ENCODE measurements at places on chromosomes 4 and X.

- no peaks in the 10 kb centered on the region for H3K4me1 ChIP-seq
- no peak overlapping the region for H3K4me3 ChIP-seq
- DNase-seq, result no peak
- H3K27me3 ChIP-seq, result no peaks in the 10 kb centered on the region
Observed at GRCh38 chr4:120132935-120133334, 66.3 kb upstream of the MAD2L1 start.

DNA sequence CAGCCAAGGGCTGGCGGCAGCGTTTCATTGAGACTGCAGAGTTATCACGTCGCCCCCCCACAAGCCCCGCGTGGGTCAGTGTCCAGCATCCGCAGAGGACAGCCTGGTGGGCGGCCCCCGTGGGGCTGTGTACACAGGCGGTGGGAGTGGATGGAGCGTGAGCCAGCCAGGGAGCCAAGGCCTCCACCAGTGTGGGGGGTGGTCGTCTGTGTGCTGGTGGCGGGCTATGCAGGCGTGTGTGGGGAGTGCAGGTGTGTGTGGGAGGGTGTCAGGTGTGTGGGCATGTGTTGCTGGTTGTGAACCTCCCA, 56.5 kb upstream of the NKX1-1 start:
- H3K27ac ChIP-seq, result no peak overlapping the region
- H3K27me3 ChIP-seq, result peaks cover 19% of the 10 kb centered on the region
- no peak for DNase-seq
- no peak overlapping the region for H3K4me3 ChIP-seq
- no peaks in the 10 kb centered on the region for H3K36me3 ChIP-seq

GRCh38 chr4:10458177-10458576, 951 bp upstream of the ZNF518B start:
- DNase-seq, result no peak
- peaks cover 39% of the 10 kb centered on the region for H3K27me3 ChIP-seq
- H3K36me3 ChIP-seq, result peaks cover 19% of the 10 kb centered on the region
- peak overlapping the region; percentile 64 for H3K4me3 ChIP-seq
- H3K4me1 ChIP-seq, result peaks cover 5% of the 10 kb centered on the region

- H3K36me3 ChIP-seq, result no peaks in the 10 kb centered on the region
- H3K27ac ChIP-seq, result no peak overlapping the region
- DNase-seq, result no peak
- H3K27me3 ChIP-seq, result peaks cover 7% of the 10 kb centered on the region
- H3K4me1 ChIP-seq, result peaks cover 40% of the 10 kb centered on the region
Observed at GRCh38 chr4:147814376-147814775, 82.5 kb downstream of the ARHGAP10 start.

DNA sequence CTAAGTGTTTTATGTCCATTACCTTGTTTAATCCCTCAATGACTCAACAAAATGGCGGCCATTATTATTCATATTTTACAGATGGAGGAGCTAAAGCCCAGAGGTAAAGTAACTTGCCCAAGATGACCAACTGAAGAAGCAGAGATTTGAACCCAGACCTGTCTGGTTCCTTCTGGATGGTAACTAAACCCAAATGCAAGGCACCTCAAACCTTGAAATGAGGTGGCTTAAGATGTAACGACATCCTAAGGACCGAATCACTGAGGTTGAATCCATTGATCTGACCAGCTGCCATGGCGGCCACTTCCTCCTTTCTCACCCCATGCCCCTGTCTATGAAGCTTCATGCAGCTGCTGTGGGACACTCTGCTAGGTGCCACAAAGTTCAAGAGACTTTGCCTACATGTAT, 932 bp downstream of the TLR10 start:
- DNase-seq, result no peak
- H3K36me3 ChIP-seq, result no peaks in the 10 kb centered on the region
- peaks cover 16% of the 10 kb centered on the region for H3K4me1 ChIP-seq
- no peak overlapping the region for H3K4me3 ChIP-seq

GRCh38 chr4:7155590-7156071, 36.7 kb upstream of the SORCS2 start:
- no peak overlapping the region for H3K4me3 ChIP-seq
- no peak overlapping the region for H3K27ac ChIP-seq
- peaks cover 9% of the 10 kb centered on the region for H3K27me3 ChIP-seq
- DNase-seq, result no peak
- H3K36me3 ChIP-seq, result no peaks in the 10 kb centered on the region

DNA sequence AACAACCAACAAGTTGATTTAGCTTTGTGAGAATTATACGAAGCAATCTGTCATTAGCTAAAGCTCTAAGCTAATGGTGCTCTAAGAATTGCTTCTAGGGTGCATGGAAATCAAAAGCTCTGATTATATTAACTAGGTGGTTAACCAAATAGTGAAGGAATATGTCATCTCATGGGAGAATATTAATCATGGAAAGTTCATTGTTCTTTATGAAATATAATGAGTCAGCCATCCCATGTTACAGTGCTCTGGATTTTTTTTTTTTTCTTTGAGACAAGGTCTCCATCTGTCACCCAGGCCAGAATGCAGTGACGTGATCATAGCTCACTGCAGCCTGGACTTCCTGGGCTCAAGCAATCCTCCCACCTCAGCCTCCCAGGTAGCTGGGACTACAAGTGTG, 10.5 kb downstream of the DCAF8L2 start:
- no peak overlapping the region for H3K4me3 ChIP-seq
- H3K27me3 ChIP-seq, result no peaks in the 10 kb centered on the region
- H3K4me1 ChIP-seq, result peaks cover 4% of the 10 kb centered on the region
- DNase-seq, result no peak
- no peak overlapping the region for H3K27ac ChIP-seq
- no peaks in the 10 kb centered on the region for H3K36me3 ChIP-seq

GRCh38 chr4:142379277-142380051, 466.6 kb downstream of the INPP4B start:
- no peak overlapping the region for H3K4me3 ChIP-seq
- peaks cover 16% of the 10 kb centered on the region for H3K4me1 ChIP-seq
- no peak for DNase-seq
- H3K27me3 ChIP-seq, result no peaks in the 10 kb centered on the region

GRCh38 chr4:5908876-5909427, 16.1 kb upstream of the CRMP1 start:
- H3K4me1 ChIP-seq, result no peaks in the 10 kb centered on the region
- no peaks in the 10 kb centered on the region for H3K36me3 ChIP-seq
- H3K4me3 ChIP-seq, result no peak overlapping the region
- no peak overlapping the region for H3K27ac ChIP-seq
- DNase-seq, result no peak

DNA sequence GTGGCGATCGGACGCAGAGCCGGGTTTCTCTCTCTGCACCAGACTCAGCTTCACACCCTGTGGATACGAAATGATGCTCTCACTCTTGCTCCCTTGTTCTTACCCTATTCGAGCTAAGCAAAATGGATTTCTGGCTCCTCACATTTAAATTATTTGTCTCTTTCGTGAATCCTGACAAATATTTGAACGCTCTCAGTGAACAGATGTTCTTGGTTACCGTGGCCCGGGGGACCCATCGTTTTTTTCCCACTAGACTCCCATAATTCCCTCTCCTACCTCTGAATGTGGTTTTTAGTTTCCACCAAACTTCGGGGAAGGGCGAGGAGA, 630 bp downstream of the SMARCA5 start:
- H3K4me1 ChIP-seq, result peaks cover 18% of the 10 kb centered on the region
- H3K4me3 ChIP-seq, result peak overlapping the region; percentile 89
- peaks cover 8% of the 10 kb centered on the region for H3K36me3 ChIP-seq
- peak overlapping the region; percentile 98 for H3K27ac ChIP-seq
- no peak for DNase-seq

DNA sequence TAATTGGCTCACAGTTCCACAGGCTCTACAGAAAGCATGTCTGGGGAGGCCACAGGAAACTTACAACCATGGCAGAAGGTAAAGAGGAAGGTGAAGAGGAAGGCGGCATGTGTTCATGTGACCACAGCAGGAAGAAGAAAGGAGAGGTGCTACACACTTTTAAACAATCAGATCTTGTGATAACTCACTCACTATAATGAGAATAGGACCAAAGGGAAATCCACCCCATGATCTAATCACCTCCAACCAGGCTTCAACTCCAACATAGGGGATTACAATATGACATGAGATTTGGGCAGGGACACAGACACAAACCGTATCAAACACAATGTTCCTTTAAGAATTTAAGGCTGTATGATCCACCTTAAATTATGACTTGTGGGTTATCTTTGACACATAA, 10.5 kb upstream of the PGM2 start:
- peaks cover 3% of the 10 kb centered on the region for H3K4me1 ChIP-seq
- H3K27me3 ChIP-seq, result no peaks in the 10 kb centered on the region
- no peak overlapping the region for H3K4me3 ChIP-seq
- no peak for DNase-seq
- peaks cover 4% of the 10 kb centered on the region for H3K36me3 ChIP-seq

DNA sequence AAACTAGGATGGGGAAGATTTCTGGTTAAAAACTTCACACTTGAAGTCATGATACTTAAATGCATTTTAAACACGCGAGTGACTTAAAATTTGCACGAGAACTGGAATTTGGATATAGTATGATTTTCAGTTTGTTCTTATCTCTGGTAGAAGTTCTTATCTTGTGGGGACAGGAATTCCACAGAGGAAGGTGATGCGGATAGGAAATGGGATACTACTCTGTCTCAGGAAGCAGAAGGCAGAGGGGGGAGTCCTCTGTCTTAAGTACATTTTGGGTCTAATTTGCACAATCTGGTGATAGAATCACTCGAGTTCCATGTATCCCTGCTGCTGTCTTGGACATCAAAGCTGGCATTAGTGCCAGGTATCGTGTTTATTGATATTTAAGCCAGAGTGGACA, 53.3 kb downstream of the TLL1 start:
- H3K27me3 ChIP-seq, result no peaks in the 10 kb centered on the region
- no peak overlapping the region for H3K27ac ChIP-seq
- H3K4me1 ChIP-seq, result no peaks in the 10 kb centered on the region
- H3K36me3 ChIP-seq, result no peaks in the 10 kb centered on the region

GRCh38 chr4:2537011-2537830, 774 bp downstream of the FAM193A start:
- H3K4me3 ChIP-seq, result peak overlapping the region; percentile 89
- H3K4me1 ChIP-seq, result peaks cover 16% of the 10 kb centered on the region
- peak overlapping the region; percentile 97 for H3K27ac ChIP-seq
- H3K27me3 ChIP-seq, result no peaks in the 10 kb centered on the region
- peaks cover 3% of the 10 kb centered on the region for H3K36me3 ChIP-seq
- DNase-seq, result peak; percentile 35

DNA sequence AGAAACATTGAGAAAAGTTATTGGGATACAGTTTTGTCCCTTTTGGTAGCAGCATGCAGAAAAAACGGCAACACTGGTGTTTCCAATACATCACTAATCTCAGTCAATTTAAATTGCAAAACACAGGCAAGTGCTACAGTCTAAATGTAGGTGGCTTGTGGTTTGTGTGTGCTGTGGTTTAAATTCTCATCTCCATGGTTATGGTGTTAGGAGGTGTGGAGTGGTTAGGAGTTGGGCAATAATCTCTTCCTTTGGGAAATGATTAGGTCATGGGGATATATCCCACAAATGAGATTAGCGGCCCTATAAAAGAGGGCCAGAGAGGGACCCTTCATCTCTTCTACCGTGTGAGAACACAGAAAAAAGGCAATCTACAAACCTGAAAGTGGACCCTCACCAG, 1344.3 kb downstream of the ADGRL3 start:
- no peaks in the 10 kb centered on the region for H3K36me3 ChIP-seq
- H3K27me3 ChIP-seq, result peaks cover 26% of the 10 kb centered on the region
- no peak overlapping the region for H3K4me3 ChIP-seq
- DNase-seq, result no peak
- H3K4me1 ChIP-seq, result no peaks in the 10 kb centered on the region

GRCh38 chr4:159284113-159284512, 181.2 kb downstream of the RAPGEF2 start:
- no peaks in the 10 kb centered on the region for H3K27me3 ChIP-seq
- peaks cover 19% of the 10 kb centered on the region for H3K4me1 ChIP-seq

GRCh38 chrX:19677121-19677520, 161.8 kb upstream of the MAP3K15 start:
- no peak overlapping the region for H3K4me3 ChIP-seq
- no peak overlapping the region for H3K27ac ChIP-seq
- no peaks in the 10 kb centered on the region for H3K36me3 ChIP-seq

GRCh38 chr4:152577708-152578396, 42.0 kb upstream of the FBXW7 start:
- no peaks in the 10 kb centered on the region for H3K27me3 ChIP-seq
- no peak overlapping the region for H3K4me3 ChIP-seq
- H3K36me3 ChIP-seq, result no peaks in the 10 kb centered on the region
- H3K27ac ChIP-seq, result no peak overlapping the region
- DNase-seq, result no peak
- peaks cover 40% of the 10 kb centered on the region for H3K4me1 ChIP-seq

DNA sequence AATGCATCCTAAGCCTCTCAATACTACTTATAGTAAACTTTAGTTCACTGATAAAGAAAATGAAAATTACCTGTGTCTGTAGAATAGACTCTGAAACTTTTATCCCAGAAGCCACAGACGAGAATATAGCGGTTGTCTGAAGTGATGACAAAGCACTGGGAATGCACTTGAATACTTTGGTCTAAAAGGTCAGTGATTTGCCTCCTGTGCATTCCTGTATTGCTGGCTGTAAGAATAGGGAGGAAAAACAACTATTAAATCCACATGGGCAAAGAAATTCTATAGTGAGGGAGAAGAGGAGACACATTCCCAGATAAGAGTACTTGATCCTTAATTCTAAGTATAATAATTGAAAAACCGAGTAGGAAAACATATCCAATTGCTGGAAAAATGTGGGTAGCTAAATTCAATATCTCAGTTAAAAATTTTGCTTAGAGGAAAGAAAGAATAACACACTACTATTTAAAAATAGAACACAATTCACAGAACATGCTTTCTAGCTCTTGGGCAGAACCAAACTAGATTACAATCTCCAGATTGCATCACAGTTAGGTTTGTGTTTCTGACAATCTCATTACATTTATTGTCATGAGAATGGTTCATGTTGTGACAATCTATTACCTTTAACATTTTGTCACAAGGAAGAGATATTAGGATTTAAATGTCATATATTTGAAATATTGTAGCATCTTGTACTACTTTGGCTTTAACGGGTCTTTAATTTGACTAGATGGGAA, 232.1 kb downstream of the DCLK2 start:
- peaks cover 6% of the 10 kb centered on the region for H3K4me1 ChIP-seq
- no peak for DNase-seq
- H3K4me3 ChIP-seq, result no peak overlapping the region
- H3K36me3 ChIP-seq, result peaks cover 1% of the 10 kb centered on the region
- H3K27me3 ChIP-seq, result no peaks in the 10 kb centered on the region

- H3K36me3 ChIP-seq, result no peaks in the 10 kb centered on the region
- no peaks in the 10 kb centered on the region for H3K27me3 ChIP-seq
- H3K27ac ChIP-seq, result no peak overlapping the region
- DNase-seq, result no peak
Observed at GRCh38 chr4:176746846-176747245, 45.9 kb downstream of the VEGFC start.

- H3K4me1 ChIP-seq, result no peaks in the 10 kb centered on the region
- peaks cover 3% of the 10 kb centered on the region for H3K27me3 ChIP-seq
- no peak for DNase-seq
- H3K36me3 ChIP-seq, result no peaks in the 10 kb centered on the region
- H3K27ac ChIP-seq, result no peak overlapping the region
Observed at GRCh38 chrX:107477406-107477805, 28.0 kb downstream of the FRMPD3 start.

DNA sequence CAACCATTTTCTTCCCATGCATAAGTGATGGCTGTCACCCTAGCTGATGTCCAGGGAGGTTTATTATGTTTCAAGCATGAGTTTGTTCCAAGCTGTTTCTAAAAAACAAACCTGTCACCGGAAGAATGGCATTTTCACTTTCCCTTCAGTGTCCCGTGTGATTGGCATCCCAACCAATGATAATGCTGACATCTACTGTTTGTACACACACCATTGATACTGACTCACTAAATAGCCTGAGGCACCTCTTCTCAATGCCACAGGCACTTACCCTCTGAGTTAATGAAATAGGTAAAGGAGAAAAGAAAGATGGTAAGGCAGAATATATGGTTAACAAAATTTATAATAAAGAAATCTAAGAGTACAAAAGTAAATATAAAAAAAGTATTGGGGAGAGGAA, 23.1 kb upstream of the VCX2 start:
- H3K4me1 ChIP-seq, result no peaks in the 10 kb centered on the region
- DNase-seq, result no peak
- H3K27ac ChIP-seq, result no peak overlapping the region
- no peak overlapping the region for H3K4me3 ChIP-seq
- no peaks in the 10 kb centered on the region for H3K36me3 ChIP-seq
